Stimulated activated naive B cell treated with anti-CD40 and anti-IgM and Interleukin-4, amounts not matched to agents 10 μg/mL and 1 μg/mL and 100 μg/mL, for 72 hours (primary cell): ENCODE measurements at places on chromosomes 4 and X.

DNA sequence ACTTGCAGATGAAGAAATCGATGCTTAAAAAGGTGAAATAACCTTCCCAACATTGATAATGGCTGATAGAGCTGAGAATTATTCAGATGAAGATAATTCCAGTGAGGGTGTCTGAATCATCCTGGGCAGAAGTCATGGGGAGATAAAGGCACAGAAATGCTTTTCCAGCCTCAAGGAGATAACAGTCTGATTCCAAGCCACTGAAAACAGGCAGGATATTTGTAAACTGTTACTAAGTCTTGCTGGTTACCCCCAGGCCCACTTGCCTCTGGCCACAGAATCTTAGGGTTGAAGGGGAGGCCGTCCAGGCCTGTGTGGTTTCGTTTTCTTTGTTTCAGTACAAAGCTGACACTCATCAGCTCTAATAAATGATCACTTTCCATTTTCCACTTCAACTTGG is 158.5 kb downstream of the SH3KBP1 start:
- no peaks in the 10 kb centered on the region for H3K27me3 ChIP-seq
- no peak for DNase-seq
- no peak overlapping the region for H3K27ac ChIP-seq

GRCh38 chr4:84697159-84697558 is 114.2 kb downstream of the CDS1 start:
- no peak for DNase-seq
- no peaks in the 10 kb centered on the region for H3K27me3 ChIP-seq
- H3K4me3 ChIP-seq = no peak overlapping the region
- no peaks in the 10 kb centered on the region for H3K36me3 ChIP-seq

DNA sequence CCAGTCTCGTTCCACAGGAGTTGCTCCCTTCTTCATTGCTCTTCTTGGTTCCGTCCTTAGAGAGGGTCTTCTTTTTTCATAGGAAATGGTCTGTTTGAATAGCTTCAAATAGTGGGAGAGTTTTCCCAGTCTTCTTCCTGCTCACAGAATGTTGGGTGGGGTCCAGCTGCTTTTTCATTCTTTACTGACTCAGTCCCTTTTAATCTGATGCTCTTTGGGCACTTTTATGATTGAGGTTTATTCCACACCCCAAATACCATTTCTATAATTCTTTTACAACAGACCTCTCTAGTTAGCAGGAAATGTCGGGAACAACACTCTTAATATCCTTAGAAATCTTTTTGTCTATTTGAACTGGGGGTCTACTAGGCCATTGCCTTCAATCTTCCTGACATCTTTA is 239.5 kb downstream of the PRDM5 start:
- DNase-seq = no peak
- H3K4me3 ChIP-seq = no peak overlapping the region
- no peaks in the 10 kb centered on the region for H3K27me3 ChIP-seq
- no peaks in the 10 kb centered on the region for H3K36me3 ChIP-seq
- no peak overlapping the region for H3K27ac ChIP-seq

- no peaks in the 10 kb centered on the region for H3K27me3 ChIP-seq
- peaks cover 14% of the 10 kb centered on the region for H3K36me3 ChIP-seq
- no peaks in the 10 kb centered on the region for H3K4me1 ChIP-seq
- no peak overlapping the region for H3K4me3 ChIP-seq
- no peak for DNase-seq
Measured at GRCh38 chr4:128880662-128881061, 71.2 kb downstream of the JADE1 start.

DNA sequence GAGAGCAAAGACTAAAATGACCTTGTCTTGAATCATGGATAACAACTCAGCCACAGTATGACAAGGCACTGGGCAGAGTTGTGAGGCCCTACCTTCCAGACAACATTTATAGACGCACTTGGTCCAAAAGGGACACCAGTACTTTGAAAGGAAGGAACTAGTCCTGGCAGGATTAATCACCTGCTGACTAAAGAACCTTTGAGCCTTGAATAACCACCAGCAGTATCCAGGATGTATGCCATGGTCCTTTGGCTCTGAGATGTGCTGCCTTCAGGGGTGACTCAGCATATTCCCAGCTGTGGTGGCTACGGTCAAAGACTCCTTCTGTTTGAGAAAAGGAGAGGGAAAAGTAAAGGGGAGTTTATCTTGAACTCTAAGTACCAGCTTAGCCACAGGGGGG is 118.1 kb upstream of the PRR32 start:
- no peaks in the 10 kb centered on the region for H3K36me3 ChIP-seq
- H3K4me3 ChIP-seq = no peak overlapping the region
- DNase-seq = no peak
- H3K27ac ChIP-seq = no peak overlapping the region

- H3K4me3 ChIP-seq = no peak overlapping the region
- DNase-seq = no peak
- H3K36me3 ChIP-seq = no peaks in the 10 kb centered on the region
- H3K27ac ChIP-seq = no peak overlapping the region
- H3K4me1 ChIP-seq = peaks cover 2% of the 10 kb centered on the region
- H3K27me3 ChIP-seq = no peaks in the 10 kb centered on the region
Measured at GRCh38 chrX:67351411-67351810, 192.4 kb upstream of the AR start.

DNA sequence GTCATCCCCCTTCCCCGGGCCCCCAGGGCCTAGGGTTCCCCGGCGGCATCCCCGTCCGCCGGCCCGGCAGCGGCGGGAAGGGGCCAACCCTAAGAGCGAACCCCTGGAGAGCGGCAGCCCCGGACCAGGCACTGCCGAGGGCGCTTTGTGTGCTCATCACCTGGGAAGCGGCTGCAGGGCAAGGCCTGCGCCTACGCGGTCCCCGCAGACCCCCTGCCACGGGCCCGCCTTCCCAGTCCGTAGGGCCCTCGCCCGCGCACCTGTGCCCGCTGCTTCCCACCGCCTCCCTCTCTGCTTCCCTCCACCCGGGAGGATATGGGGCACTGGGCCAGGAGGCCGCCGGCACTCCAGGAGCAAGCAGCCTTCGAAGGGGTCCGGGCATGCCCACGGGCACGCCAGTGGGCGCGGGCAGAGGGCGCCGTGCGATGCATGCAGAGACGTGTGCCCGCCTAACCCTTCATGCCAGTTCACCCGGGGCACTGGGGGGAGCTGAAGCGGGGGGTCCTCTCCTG is 2.6 kb downstream of the FLNA start:
- H3K36me3 ChIP-seq = peaks cover 14% of the 10 kb centered on the region
- peaks cover 31% of the 10 kb centered on the region for H3K4me1 ChIP-seq
- peak overlapping the region; percentile 82 for H3K4me3 ChIP-seq
- no peak for DNase-seq
- peak overlapping the region; percentile 26 for H3K27ac ChIP-seq

DNA sequence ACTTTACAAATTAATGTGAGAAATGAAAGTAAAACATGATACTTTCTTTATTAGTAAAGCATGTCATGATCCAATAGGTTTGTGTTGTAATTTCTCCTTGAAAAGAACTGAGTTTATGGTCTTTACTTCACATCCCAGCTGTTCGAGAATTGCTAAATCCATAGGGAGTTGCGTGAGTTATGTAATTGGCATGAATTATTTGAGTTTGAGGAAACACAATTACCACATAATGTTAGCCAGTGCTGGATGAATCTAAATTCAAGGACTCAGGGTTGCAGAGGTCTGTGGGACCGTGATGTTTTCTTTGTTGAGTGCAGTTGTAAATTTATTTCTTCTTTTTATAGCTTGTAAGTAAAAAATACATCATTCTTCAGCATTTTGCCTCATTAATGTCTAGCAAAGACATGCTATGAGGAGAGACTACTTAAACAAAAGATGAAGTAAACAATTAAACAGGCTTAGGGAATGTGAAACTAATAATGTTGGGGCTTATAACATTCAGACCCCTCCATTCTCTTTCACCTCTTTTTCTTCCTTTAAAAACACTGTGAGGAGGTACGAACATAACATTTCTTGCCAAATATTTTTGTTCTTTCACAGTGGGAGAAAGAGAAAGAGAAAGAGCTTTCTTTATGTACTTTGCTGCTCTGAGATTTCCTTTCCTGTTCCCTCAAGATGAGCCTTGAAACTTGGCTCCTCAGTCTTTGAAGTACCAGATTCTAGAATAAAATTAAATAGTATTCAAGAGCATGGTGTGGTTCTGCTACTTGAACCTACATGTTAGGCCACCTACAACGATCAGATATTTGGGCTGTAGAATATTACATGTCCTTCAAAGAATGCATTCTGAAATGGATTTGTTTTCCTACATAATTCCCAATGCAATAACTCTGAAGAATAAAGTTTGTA is 159.6 kb upstream of the ANK2 start:
- no peak overlapping the region for H3K4me3 ChIP-seq
- H3K27ac ChIP-seq = no peak overlapping the region
- H3K27me3 ChIP-seq = no peaks in the 10 kb centered on the region
- no peaks in the 10 kb centered on the region for H3K4me1 ChIP-seq
- DNase-seq = no peak
